ENCODE measurements at places on chromosomes 2 and 18.

DNA sequence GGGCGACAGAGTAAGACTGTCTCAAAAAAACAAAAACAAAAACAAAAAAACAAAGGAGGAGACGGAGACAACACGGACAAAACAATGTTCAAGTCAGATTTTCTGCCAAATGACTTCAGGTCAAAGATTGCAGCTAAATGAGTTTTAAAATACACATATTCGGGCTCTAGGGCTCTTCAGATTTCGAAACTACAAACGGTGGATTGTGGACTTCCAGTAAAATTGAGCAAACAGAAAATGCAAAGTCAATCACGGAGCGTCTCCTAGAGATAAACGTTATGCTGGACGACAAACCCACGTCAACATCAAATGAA is 558 bp downstream of the MRPS5 start:
- no peak for DNase-seq

DNA sequence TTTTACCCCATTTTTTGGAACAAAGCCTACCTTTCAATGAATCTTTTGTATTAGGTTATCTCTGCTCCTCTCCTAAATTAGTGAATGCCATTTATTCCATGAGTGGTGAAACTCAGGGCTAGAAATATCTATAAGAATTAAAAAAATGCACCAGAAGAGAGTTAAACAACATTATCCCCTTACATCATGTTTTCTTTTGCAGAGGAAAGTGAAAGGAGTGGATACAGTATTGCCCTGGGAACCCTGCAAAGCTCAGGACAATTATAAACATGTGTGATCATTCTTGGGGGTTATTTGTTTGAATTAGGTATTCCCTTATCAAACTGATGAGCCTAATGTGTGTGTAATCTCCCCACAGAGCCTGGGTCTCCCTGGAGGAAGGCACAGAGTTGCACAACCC is 559.2 kb downstream of the RNF144A start:
- no peak for DNase-seq

DNA sequence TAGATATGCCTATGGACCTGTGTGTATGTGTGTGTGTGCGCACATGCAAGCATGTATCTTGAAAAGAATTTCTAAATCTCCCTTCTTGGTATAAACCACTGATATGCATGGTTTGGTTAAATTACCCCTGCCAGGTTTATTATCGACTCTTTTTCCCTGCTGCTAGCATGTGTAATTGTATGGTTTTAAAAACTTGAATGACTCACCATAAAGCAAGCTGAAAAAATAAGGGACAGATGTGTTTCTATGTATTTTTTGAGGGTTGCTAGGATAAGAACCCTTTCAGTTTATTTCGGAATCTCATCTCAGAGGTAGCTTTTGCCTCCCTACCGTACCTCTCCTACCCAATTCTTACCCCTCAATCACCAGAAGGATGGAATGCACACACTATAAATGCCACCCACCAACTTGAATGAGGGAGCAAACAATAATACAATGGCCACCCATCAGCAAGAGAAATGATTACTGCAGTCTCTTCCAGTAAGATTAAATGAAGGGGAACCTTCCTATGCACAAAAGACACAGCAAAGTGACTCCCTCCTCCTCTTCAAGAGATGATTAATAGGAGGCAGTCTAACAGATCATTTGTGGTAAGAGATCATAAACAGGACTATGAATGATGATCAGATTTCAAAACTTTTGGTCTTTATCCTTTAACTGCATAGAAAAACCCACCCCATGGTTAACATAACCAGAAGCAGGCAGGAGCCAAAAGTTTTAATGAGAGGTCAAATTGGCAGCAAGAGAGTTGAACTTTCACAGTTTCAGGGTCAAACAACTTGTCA is 357.2 kb downstream of the SATB2 start:
- no peak for DNase-seq

GRCh38 chr2:101873543-101873942 is 118.2 kb upstream of the IL1R2 start:
- no peak for DNase-seq

DNA sequence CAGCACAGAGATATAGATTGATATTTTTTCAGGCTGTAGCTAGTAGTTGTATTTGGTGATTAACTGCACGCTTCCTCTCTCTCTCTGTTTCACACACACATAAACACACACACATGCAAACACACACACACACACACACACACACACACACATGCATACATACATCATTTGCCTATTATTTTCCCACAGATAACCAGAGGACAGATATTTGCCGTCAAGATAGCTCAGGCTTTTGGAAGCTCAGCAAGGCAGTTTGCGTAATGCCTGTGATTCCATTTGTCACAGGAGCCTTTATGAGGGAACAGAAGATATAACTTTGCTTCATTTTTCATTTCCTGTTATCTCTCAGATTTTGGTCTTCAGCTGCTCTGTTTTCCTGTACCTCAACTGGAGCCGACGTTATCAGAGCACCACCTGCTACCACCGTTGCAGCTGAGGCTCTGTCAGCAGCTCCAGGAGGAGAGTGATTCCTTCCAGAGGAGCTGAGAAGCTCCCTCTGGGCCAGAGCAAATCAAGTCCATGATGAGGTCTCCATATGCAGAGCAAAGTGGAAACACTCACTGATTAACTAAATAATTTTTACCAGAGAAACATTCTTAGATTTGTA is 341.9 kb upstream of the PIK3C3 start:
- DNase-seq = no peak

GRCh38 chr18:34039201-34039600 is 185.5 kb downstream of the NOL4 start:
- DNase-seq = no peak

- peak; percentile 67 for DNase-seq
Observed at GRCh38 chr18:29449424-29449823, 1272.5 kb upstream of the CDH2 start.

Data from muscle of arm (tissue), 14 donors.